ENCODE measurements at places on chromosomes 13 and 19.

- DNase-seq = no peak
Measured at GRCh38 chr19:19096641-19097627, 33.1 kb downstream of the SLC25A42 start.

DNA sequence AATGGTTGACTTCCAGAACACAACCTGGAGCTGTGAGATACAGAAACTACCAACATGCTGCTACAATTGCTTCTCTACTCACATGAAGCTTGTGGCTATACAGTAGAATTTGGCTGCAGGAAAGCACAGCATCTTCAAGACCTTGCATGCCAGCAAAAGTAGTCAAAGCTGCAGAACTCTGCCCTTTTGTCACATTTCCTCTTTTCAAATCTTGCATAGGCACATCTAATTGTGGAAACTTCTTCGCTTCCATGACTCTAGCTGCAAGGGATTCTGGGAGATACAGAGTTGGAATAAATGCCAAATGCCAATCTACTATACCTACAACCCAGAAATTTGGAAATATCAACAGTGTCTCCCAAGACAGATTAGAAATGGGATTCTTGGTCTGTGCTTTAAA is 462.2 kb downstream of the FOXO1 start:
- DNase-seq = no peak

- DNase-seq = peak; percentile 81
Measured at GRCh38 chr19:6429419-6430221, 3.9 kb downstream of the SLC25A41 start.

DNA sequence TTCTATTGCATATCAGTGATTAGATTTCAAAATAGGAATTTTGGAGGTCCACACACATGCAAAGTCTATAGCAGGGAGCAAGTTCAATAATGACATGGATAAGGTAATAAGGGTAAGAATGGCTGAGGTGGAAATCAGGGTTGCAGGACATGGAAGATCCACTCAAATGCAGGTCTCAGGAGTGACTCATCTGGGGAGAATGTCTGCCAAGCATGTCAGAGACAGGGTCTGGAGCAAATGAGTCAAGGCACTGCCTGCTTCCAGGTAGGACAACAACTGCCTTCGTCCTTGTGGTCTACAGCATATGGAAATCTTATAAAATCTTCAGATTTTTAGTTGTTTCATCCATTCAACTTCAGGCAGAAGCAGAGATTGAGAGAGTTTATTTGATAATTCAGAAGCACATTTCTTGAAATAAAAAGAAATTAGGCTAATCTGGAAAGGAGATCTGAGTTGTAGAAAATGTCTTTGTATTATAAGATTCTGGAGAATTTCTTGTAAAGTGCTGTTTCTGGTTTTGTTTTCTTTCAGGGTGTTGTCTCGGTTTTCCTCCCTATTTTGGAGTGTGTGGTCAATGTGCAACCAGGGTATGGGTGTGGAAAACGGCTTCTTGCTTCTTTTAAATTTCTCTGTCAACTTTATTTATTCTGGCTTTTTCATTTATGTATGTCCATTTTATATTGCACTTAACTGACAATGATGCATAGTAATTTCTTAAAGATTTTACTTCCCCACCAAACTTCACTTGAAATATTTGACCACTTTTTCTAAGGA is 748.8 kb downstream of the LIG4 start:
- DNase-seq = no peak

DNA sequence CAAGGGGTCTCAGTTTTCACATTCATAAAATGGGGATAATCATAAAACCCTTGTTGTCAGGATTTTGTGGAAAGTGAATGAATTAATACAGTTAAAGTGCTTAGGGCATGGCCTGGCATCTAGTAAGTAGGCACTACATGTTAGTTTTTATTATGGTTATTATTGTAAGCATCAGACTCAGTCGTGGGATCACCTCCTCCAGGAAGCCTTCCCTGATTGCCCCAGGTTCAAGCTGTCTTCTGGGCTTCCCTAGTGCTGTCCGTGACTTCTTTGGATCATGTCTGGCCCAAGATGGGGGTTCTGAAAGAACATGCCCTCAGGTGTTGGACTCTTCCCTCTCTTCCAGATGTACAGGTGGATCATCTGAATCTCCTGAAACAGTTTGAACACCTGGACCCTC is 10.7 kb downstream of the NUCB1 start:
- no peak for DNase-seq

- no peak for DNase-seq
Measured at GRCh38 chr13:86324191-86324590, 525.0 kb upstream of the SLITRK6 start.

DNA sequence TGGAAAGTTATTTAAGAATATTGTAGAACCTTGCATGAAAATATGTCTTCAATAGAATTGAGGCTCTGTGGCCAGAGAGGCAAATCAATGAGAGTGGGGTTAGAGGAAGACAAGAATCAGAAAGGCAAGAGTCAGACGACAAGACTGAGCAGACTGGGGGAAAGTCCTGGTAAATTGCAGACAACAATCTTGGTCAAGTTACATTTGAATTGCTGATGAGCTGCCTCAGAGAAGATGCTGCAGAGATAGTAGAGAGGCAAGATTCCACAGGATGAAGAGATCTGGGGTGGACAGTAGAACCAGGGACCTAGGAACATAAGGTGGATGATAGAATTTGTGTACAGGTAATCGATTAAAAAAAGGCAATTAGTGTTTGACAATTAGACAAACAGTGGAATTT is 133.8 kb downstream of the RXFP2 start:
- no peak for DNase-seq

- DNase-seq = no peak
Measured at GRCh38 chr13:85381082-85381481, 418.1 kb downstream of the SLITRK6 start.

GRCh38 chr13:27972478-27972820 is 3.3 kb upstream of the CDX2 start:
- no peak for DNase-seq

DNA sequence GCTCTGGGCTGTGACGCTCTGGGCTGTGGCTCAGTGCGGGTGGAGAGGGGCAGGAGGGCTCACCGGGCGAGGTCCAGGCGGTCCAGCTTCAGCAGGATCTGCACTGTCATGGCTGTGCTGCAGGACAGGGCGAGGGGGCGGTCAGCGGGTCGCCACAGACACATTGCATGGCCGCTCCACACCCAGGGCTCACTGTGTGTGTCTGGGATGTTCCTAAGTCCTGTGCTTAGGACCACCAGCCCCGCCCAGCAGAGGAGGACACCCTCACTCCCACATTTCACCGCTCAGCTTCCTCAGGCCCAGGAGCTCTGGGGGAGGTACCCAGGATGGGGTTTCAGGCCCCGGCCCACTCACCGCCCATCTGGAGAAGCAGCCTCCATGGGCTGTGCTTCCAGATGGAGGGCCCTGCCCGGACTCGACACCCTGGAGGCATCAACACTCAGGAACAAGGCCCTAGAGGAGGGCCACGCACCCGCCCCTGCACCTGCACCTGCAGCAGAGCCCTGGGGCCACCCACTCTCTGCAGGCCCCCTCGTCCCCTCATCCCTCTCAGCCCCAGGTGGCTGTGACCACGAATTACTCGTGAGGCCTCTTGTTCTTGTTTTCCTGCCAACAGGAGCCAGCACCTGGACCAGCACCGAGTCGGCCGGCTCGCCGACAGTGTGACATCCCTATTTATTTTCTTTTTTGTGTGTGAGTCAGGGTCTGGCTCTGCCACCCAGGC is 9.7 kb upstream of the CERS1 start:
- no peak for DNase-seq

- DNase-seq = peak; percentile 11
Measured at GRCh38 chr13:44969551-44970484, 19.5 kb downstream of the NUFIP1 start.

DNA sequence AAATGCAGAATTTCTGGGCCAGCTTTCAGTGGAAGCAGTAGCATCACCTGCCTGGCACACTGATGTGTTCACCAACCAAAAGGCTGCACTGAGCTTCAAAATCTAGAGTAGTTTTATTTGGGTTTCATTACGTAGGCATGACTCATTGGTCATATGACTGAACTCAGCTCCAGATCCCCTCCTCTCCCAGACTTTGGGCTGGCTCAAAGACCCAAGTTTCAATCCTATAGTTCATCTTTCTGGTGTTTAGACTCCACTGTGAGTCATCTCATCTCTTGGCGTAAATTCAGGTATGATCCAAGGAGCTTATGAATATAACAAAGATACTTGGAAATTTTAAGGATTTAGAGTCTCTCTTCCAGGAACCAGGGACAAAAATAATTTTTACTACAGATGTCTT is 17.7 kb downstream of the ZMYM5 start:
- no peak for DNase-seq

DNA sequence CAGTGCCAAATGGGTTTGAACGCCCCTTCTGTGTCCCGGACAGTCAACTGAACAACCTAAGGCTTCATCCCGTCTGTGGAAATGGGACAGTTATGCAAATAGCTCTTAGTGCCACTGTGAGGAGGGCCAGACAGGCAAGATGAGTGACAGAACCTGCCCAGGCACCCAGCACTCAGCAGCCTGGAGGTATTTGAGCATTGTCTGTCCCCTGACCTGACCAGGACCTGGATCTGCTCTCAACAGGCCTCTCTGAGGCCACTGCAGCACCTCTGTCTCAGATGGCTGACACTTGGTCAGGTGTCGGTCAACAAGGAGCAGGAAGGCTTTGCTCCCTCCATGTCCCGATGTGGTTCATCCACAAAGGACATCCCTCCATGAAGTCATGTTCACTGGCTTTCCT is 67.9 kb downstream of the CCDC70 start:
- no peak for DNase-seq

- DNase-seq = no peak
Measured at GRCh38 chr19:29631450-29631849, 25.4 kb downstream of the POP4 start.

DNA sequence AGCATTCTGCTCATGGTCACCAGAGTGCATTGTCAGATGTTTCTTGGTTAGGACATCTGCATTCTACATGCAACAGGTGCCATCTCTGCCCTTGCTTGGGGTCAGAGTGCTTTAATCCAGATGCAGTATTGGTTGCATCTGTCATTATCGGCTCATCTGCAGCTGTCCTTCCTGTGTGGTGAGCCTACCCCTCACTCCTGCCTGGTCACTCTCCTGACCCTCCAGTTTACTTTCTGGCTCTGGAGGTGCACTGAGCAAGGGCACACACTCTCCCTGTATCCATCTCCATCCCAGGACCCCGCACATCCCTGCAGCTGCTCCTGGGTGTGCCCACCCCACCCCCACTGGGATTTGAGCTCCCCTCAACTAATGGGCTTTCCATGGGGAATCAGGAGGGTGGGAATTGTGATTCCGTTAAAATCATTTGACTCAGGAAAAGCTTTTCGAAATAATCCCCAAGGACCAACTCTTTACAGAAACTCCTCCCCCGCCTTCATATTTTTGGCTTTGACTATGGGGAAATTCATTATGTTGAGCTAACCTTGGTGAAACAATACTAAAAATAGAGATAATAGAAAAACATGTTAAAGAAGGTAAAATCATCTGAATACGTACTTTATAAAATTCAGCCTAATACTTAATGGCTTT is 70.2 kb downstream of the COL4A2 start:
- DNase-seq = no peak

GRCh38 chr19:38837656-38838121 is 6.1 kb upstream of the ECH1 start:
- DNase-seq = no peak

GRCh38 chr13:91032104-91032503 is 315.4 kb upstream of the MIR17HG start:
- no peak for DNase-seq

GRCh38 chr13:64556376-64556775 is 2673.8 kb downstream of the PCDH9 start:
- no peak for DNase-seq

GRCh38 chr13:27981006-27981708 is 7.3 kb downstream of the URAD start:
- DNase-seq = no peak

GRCh38 chr13:80314711-80315653 is 25.9 kb downstream of the SPRY2 start:
- DNase-seq = no peak

DNA sequence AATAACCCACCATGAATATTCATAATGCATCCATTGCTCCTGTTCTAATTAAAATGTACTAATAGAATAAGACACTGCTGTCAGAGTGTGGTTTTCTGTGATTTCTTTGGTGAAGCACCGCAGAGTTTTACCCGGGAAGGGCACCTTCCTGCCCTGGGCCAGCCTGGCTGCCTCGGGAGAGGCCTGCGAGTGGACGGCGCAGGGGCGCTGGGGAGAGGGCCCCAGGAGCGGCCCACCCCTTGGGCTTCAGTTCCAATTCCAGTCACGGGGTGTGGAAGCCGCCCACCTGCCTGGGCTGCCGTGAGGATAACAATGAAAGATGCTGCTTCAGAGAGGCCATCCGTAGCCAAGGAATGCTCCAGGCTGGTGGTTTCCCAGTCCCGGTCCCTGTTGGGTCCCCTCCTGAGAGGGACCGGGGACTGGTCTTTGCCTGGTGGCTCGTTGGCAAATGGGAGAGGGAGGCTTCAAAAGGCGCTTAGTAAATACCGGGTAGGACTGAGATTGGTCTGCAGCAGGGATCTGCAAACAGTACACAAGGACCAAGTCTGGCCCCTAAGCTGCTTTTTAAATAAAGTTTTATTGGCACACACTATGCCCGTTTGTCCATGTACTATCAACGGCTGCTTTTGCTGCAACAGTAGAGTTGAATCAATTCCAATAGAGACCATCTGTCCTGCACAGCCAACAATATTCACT is 18.0 kb downstream of the TCF3 start:
- no peak for DNase-seq

DNA sequence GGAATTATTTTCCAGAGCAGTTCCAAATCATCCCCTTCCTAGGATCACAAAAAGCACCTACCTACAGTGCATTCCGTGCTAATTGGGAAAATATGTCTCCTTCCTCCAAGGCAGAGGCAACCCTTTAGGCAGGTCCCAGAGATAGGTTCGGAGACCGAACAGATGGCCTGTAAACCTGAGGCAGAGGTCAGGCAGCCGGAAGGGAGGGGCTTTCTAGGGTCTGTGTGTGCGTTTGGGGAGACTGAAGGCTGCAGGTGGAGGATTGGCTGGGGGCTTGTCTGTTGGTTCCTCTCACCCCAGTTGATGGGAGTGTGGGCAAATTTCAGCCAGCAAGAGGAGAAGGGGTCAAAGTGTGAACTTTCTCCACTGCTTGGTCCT is 7.1 kb downstream of the KCNN4 start:
- no peak for DNase-seq

DNA sequence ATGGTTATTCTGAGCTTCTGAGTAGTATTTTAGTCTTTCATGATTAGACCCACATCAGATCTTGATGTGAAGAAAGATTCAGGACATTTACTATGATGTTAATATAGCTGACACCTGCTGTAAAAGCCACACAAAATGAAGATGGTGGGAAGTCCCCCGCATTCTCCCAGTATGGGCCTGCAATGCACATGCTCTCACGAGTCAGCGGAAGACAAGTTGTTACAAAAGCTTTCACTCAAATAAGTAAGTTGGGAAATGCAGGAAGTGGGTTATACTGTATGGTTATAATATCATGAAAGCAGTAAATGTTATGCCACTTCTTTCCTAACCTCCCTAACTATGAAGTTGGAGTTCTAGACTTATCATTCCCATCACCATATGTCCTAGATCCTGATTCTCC is 171.9 kb downstream of the KLF5 start:
- no peak for DNase-seq

DNA sequence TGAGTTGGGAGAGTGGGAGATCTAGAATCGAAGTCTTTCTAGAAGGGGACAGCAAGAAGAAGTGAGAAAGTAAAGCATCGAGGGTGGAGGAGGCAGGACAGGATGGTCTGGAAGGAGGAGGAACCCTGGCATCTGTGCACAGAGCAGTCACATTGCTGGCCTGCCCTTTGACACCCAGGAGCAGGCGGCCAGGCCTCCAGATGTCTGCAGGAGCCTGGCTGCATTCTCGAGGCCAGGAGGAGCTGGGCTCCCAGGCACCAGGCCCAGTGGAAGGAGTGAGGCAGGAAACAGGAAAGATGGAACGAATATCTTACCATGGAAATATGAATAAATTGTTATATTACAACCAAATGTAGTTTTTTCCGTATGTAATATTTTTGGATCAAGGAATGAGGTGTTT is 27.7 kb upstream of the ARGLU1 start:
- DNase-seq = no peak
